GM12892 (cell line): ENCODE measurements at places on chromosomes 2 and 18.

- no peak for DNase-seq
These were observed 21.3 kb downstream of the CDK15 start for GRCh38 chr2:201827621-201828020.

GRCh38 chr2:180571559-180571958 is 408.8 kb upstream of the UBE2E3 start:
- no peak for DNase-seq

DNA sequence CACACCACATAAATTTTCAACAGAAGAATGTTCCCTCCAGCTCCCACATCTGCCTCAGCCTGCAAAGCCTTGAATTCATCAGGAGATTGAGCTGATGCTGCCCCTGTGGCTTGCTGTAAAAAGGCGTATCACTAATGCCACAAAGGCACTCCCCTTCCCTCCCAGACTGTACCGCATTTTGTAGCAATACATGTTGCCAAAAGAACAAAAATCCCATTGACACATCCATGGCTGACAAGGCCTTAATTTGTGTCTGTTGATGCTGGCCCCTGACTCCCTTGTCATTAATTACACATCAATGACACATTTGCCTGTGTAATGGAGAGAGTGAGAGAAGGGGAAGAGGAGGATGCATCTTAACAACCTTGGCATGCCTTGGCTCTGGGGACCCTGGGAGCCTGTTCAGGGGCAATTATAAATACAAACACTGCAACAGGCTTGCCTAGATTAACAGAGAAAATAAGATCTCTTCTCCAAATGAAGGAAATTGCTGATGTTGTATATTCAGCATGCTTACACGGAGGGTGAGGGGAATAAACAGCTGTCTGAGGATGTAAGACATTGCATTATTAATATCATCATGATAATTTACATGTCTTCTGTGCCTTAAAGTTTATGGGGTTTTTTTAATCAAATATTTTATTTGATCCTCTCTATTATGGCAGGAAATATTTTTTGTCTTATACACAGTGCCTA is 264.0 kb downstream of the SUCLG1 start:
- DNase-seq: no peak

GRCh38 chr2:27581417-27582128 is 1.3 kb upstream of the ZNF512 start:
- no peak for DNase-seq

- DNase-seq: no peak
These were observed 100.0 kb downstream of the MAP2 start for GRCh38 chr2:209523867-209524266.

DNA sequence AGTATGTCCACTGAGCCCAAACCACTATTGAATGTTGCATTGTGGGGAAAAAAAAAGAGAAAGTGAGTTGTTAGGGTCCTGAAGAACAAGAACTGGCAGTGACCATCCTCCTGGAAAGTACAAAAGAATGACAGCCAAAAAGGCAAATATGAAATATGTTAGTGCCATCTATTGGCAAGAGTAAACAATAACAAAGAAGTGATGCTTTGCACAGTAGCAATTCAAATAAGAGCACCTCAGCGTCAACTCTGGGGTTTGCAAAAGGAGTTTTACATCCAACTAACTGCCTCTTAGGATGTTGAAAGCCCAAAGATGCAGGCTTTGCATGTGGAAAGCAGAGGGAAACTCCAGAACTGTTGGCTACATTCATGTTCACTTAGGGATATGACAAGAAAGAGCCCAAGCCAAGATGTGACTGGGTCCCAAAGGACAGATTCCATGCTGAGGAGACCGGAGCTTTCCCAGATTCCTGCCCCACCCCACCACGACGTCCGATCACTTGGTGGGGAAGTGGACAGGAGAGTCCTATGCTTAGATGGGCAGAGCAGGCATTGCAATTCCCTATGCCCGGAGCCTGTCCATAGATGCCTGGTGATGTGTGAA is 15.6 kb downstream of the TRABD2A start:
- no peak for DNase-seq

- no peak for DNase-seq
These were observed 53.8 kb downstream of the CABLES1 start for GRCh38 chr18:23189099-23189498.

GRCh38 chr2:207515671-207516070 is 14.1 kb upstream of the CREB1 start:
- DNase-seq: no peak

GRCh38 chr2:66105066-66105753 is 329.7 kb upstream of the MEIS1 start:
- DNase-seq: no peak

DNA sequence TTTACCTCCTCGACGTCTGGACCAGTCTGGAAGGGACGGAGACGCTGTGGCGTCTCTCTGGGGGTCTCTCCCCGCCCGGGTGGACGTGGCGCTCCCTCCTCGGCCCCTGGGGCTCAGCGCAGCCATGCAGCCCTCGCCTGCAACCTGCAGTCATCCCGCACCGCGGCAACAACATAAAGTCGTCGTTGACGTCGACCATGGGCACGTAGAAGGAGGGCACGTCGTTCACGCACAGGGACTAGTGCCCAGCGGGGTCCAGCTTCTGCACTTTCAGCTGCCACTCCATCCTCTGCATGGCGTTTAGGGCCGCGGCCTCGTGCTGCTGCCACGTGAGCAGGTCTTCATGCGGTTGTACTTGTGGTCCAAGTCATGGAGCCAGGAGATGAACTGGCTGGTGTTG is 889.6 kb upstream of the LRRTM1 start:
- no peak for DNase-seq

GRCh38 chr2:68734688-68735525 is at the start of gene ARHGAP25:
TSS of gene ARHGAP25 (plus strand) at chr2:68734811. CDS start at chr2:68735200, 389 bp downstream.
- no peak for DNase-seq

DNA sequence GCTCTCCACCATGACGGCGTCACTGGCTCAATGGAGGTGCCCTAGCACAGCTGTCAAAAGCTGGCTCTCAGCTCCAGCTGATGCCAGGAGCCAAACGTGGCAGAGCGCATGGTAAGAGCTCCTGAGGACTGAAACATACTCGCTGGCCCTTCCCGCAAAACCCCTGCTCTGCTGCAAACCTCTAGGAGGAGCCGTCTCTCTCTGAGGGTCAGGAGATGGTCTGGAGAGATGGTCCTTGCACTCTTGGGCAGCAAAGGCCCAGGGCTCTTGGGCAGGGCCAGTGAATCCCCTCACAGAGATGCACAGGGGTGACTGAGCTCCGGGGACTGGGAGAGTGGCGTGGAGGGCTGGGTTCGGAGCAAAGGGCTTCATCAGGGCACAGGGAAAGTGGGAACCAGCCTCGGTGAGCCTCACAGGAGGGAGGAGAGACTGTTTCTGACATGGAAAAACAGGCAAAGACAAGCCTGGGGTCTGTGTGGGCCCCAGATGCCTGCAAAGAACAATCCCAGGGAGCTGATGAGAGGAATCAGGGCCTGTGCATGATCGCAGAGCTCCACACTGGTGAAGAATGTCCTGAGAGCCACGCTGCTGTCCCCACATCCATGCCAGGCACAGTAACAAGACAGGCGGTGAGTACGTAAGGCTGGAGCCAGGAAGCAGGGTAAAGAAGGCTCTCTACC is 17.2 kb downstream of the SNORC start:
- peak; percentile 12 for DNase-seq

- no peak for DNase-seq
These were observed 750.8 kb upstream of the ID2 start for GRCh38 chr2:7930800-7931635.

DNA sequence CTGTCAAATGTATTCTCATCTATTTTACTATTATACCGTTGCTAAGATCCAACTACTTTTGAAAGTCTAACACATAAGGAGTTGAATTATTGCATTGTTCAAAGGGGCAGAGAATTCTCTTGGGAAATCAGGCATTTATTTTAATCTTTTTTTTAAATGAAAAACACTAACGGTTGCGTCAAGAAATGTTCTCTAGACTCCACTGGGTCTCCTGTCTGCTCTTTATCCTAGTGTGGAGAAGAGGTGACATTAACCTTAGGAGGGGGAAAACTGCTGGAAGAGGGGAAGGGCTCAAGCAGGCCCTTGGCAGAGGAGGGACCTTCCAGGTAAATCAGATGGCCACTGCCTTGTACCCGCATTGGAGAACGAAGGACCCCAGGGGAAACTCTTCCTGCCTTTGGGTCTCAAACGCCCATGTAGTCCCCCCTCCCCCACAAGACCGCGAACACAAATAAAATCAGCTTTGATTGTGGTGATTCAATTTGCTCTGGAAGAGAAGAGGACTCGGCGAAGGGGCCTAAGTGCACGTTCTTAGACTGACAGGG is 1.1 kb upstream of the APCDD1 start:
- DNase-seq: no peak

DNA sequence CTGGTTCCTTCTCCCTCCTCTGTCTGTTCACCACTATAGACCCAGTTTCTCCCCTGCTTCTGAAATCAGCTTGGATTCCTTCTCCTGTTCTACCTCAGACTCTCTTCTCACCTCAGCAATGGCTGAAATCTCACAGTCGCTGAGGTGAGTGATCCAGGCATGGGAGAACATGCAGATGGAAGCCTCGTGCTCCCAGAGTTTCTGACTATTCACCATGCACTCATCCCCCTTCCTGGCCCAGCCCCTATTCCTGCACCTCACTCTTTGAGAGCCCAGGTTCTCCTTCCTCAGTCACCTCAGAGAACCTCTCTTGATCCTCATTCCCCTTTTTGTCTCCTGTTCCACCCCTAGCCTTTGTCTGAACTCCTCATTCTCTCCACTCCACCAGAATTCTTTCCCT is 78.5 kb downstream of the SPTBN1 start:
- no peak for DNase-seq

DNA sequence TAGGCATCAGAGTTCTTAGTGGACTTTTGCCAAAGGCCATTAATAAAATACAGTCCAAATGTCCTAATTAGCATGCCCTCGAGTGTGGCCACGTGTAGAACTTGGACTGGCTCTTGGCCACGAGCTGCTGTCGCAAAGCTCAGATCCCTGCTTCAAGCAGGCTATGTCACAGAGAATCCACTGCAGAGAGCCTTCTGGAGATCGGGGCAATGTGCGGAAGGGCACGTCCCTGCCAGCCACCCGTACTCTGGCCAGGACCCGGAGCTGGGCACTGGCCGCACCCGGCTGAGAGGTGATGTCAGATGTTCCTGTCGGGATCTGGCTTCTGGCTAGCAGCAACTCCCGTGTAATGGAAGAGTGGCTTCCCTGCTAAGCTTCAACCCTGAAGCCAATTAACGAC is 432.7 kb upstream of the ID2 start:
- DNase-seq: no peak

DNA sequence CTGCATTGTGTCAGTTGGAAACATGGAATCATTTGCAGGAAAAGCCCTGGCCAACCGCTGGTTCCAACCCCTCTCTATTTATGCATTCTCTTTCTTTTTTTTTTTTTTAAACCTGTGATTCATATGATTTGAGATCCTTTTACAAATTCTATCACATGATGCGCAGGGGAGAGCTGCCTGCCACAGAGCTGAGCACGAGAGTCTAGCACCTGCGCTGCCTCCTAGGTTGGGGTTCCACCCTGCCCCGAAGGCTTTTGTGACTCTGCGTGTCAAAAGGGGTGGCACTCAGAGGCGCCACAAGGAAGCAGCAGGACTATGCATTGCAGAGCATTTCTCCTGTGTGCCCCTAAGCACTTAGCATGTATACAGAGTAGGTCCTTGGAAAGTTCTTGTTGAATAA is 17.3 kb upstream of the ESPNL start:
- no peak for DNase-seq

DNA sequence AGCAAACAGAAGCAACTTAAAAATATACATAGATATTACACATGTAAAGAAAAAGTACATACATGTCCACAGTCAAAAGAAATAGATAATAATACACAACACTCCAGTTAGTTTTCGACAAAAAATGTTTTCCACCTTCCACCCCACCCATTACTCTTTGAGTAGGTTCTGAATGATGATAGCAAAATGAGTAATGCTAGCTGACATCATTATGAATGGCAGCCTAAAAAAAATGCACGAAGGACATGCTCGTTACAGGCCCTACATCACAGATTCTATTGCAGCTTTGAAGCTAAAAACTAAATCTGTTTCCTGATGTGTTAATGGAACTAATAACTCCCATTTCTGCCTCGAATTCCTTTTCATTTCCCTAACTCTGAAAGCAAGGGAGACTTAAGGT is 578.7 kb upstream of the NETO1 start:
- no peak for DNase-seq

DNA sequence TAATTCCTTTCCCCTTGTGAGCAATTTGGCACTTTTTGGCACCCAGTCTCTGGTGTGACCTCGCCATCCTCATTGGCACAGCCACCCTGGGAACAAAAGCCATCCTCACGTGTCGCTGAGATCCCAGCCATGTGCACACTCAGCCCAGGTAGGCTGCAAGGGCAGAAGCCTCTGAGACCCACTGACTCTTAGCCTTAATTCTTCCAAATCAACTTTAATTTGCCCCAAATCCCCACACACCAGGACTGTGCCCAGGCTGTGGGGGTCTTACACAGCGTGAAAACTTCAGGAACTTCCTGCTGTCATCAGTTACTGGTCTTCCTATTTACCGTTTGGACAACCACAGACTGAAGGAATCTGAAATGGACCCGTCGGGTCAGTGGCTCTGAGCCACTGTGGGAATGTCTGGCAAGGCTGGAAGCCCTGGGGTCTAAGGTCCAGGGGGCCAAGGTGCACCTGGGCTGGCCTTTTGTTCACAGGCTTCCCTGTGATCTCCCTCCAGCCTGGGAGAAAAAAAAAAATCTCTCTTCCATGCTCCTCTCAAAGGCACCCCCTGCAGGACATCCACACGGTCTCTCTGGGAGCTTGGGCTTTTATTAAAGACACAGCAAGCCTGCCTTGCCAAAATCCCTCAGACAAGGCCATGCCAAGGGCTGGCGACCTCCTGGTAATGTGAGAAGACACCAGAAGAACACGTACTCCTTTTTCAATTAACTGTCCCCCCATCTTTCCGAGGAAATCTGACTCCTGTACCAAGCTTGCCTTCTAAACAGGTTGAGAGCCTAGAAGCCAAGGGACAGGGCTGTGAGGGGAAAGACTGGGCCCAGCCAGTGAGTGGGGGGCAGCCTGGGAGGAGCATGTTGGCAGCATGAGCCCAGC is 42.1 kb upstream of the LAPTM4A start:
- no peak for DNase-seq

DNA sequence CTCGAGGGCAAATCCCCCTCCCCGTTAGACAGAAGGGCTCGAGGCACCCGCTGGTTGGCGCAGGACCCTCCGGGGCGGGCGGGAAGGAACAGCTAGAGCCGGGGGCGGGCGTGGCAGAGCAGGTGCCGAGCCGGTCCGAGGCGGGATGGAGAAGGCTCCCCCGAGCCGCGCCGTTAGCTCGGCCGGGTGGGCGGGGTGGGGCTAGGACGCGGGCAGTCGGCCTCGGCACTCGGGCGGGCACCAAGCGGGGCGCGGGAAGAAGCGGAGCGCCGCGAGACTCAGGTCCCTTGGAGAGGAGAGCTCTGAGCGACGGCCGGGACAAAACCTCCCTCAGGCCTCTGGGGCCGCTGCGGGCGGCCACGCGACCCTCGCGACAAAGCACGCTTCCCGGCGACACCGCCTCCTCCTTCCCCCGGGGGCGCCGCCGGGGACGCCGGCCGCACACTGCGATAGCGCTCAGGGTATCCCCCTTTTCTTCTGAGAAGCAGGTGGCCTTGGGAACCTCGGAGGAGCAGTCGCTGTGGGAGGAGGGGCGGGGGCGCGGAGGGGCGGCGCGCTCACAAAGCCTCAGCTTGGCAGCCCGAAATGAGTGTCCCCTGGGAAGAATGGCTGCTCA is 721 bp downstream of the FHOD3 start:
- DNase-seq: peak; percentile 26
